Activated T-cell treated with anti-CD3 and anti-CD28 coated beads for 1 hour (primary cell): ENCODE measurements at places on chromosomes 12 and 14.
A peak's percentile ranks its signal among the peaks of the same experiment; 100 is the strongest.

- DNase-seq, result no peak
These were observed 25.3 kb downstream of the PIGH start for GRCh38 chr14:67574806-67575205.

GRCh38 chr12:1995205-1995896 lies 8.9 kb downstream of the DCP1B start:
- no peak for DNase-seq

GRCh38 chr14:75543253-75543652 lies 21.0 kb downstream of the BATF start:
- no peak for DNase-seq

- DNase-seq, result no peak
These were observed 100.0 kb downstream of the ARF6 start for GRCh38 chr14:49992901-49993339.

DNA sequence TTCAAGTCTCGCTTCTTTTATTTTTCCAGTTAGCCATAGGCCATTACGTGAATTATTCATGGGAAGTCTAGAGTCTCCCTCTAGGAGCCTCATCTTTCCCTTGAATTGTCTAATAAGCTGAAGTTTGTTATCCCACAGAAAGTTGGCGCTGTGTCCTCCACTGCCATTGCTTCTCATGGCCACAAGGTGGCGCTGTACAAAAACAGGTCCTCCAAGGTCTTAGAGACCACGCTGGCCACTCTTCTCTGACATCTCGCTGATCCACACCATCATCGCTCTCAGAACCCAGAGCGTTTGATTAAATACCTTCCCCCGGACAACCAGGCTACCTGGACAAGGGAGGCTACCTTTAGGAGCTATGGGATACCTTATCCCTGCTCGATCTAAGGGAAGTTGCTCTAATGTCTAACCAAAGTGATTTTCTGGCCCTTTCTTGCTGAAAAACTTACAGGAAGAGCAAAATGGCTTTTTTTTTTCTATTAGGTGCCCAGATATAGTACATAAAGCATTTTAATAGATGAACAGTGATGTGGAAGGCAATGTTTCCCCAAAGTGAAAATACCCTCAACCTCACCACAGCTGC lies 110.0 kb downstream of the CCDC60 start:
- peak; percentile 2 for DNase-seq

GRCh38 chr14:76672123-76672522 lies 89.1 kb upstream of the VASH1 start:
- no peak for DNase-seq

DNA sequence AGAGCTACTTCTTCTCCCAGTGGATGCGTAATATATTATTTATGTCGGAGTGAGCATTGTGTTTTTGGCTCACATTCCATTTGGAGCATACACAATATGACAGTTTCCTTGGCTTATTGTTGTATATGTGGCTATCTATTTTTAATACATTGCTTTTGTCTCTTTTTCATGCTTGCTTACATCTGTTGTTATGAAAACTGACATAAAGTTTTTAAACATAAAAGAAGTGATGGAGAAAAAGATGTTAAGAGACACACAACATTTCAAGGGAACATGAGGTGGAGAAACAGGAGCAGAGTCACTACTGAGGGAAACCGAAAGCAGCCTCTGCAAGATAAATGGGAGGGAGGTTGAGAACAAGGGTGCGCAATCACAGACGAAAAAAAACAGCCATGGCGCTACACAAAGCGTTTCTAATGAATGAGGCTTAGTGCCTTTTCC lies 228.4 kb upstream of the NPAS3 start:
- no peak for DNase-seq

DNA sequence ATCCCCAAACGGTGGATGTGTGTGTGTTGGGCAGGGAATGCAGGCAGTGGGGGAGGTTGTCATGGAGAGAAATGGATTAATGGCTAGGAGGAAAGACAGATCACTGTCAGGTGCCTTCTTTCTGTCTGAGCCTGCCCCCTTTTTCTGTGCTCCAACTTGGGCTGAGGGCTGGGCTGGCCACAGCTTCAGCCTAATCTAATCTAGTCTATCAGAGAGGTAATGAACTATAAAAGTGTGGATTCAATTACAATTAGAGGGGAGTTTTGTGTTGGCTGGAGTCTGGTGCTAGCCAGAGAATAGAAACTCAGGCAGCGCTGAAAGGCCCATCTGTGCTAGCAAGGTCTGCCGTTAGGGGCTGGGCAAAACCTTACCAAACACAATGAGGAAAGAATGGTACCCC lies 41.2 kb downstream of the NEUROD4 start:
- DNase-seq, result no peak

DNA sequence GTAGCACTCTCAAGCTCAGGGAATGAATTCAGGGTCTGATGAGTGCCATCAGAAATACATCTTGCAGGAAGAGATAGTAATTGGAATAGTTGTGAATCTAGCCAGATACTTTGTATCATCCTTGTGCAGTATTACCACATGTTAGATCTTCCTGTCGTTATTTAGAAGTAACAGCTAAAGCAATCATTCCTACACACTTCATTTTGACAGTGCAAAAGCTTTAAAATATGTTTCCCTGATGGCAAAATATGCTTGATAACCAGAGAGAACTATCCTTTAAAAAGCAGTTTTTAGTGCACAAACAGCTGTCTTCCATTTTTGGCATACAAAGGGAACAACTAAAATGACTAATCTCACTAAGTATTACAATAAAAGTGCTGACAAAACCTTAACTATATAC lies 149.5 kb upstream of the SLC38A2 start:
- DNase-seq, result no peak

DNA sequence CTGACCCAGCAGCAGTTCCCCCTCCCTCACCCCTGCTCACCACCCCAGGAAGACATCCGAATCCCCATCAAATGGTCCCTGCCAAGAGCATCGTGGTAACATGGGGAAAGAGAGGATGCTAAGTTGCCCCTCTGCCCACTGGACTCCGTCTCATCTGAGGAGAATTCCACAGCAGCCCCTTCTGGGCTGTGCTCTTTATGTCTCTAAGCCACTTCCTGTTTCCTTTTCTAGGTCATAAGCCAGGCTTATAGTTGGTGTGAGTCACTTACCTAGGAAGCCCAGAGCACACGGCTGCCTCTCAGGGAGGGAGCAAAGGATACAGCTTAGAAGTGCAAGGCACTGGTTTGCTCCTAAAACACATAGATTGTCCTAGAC lies 76.0 kb downstream of the VCPKMT start:
- no peak for DNase-seq

DNA sequence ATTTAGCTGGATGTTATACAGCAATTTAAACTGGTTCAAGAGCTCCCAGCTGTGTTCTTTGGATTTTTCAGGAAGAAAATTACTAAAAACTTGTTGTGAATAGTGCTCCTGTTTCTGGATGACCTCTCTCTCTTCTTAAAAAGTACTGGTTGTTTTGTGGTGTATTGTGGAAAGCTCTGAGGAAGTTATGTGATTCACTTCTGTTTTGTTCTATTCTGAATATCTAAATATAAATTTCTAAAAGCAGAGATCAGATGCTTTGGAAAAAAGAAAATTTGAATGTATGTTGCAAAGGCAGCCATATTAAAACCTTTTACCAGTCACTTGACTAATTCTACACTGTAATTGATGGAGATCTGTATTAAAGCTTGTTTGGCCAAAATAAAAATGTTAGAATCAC lies 3.4 kb upstream of the C3AR1 start:
- DNase-seq, result no peak

DNA sequence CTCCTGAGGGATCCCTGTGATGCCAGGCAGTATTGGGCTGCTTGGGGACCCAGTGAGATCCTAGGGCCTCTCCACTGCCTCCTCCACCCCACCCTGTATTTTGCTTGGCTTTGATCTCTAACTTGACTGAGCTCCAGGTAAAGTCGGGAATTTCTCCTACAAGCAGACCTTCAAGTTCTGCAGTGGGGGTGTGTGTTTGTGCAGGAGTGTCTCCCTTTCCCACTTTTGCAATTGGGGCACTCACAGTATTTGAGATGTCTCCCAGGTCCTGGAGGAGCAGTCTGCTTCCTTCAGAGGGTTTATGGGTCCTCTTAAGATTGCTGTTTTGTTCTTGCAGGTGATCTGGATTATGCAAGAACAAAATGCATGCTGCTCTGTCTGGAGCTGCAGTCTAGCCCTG lies 68.9 kb downstream of the ALG10B start:
- no peak for DNase-seq

DNA sequence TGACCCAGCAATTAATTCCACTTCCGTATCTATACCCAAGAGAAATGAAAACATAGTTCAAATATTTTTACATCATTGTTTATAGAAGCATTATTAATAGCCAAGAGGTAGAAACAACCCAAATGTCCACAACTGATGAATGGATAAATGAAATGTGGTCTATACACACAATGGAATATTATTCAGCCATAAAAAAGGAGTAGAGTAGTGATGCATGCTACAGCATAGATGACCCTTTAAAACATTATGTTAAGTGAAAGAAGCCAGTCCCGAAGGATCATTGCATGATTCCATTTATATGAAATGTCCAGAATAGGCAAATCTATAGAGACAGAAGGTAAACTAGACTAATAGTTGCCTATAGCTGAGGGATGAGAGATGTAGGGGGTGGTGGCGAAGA lies 29.3 kb downstream of the TGFB3 start:
- no peak for DNase-seq

DNA sequence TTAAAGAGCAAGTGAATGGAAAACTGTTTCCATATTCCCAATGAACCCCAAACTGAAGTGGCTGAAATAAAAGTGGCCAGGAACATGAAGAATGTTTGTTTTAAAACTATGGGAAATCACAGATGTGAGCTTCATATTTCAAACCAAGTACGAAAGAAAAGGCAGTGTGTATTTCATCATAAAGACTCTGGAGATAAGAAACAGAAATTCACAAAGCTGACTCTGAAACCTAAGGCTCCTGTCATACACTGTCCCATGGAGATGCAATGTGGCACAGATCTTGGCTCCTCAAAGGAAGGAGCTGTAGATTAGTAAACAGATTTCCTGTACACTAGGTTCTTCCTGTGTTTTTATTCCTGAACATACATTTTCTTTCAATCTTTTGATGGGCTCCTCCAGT lies 304.4 kb downstream of the MED13L start:
- DNase-seq, result no peak

- peak; percentile 35 for DNase-seq
These were observed 790 bp downstream of the BTG1 start for GRCh38 chr12:92144631-92145480.

DNA sequence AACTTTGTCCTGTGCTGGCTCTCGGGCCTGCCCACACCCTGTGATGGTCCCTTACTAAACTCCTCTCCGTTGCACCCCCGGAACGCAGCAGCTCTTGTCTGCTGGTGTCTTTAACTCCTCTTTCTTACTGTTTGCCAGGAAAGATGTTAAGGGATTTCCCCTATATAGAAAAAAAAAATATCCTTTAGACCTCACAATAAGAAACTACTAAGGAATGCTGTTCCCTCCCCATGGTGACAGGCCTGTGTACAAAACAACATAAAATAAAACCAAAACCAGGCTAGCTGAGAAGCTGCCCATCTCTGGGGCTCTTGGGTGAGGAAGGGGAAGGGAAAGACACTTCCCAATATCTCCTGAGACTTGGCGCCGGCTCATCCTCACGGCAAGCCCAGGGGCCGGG lies 95.4 kb downstream of the CHGA start:
- DNase-seq, result no peak

- DNase-seq, result no peak
These were observed 32.3 kb downstream of the NRDE2 start for GRCh38 chr14:90299408-90299807.

DNA sequence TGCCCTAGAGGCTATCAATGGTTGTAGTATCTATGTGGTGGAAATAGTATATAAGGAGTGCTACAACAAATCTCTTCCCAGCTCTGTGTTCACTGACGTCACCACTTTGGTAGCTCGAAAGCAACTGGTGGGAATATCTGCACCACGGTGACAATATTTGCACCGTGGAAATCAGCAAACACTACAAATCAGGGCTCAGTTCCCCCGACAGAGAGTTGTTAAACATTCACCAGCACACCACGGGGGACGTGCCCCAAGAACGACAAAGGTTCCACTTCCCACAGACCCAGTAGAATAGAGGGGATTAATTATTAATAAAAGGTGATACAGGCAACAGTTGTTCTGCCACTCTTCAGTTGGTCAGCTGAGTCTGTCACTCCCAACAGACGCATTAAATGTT lies 98.4 kb downstream of the CCDC60 start:
- no peak for DNase-seq

GRCh38 chr14:99199846-99200653 lies 71.9 kb downstream of the BCL11B start:
- no peak for DNase-seq

GRCh38 chr14:21087294-21088091 lies 11.0 kb downstream of the ZNF219 start:
- DNase-seq, result no peak

GRCh38 chr14:51544471-51544870 lies 107.2 kb upstream of the FRMD6 start:
- no peak for DNase-seq

GRCh38 chr12:20696181-20696905 lies 1.2 kb downstream of the SLCO1C1 start:
- DNase-seq, result no peak

DNA sequence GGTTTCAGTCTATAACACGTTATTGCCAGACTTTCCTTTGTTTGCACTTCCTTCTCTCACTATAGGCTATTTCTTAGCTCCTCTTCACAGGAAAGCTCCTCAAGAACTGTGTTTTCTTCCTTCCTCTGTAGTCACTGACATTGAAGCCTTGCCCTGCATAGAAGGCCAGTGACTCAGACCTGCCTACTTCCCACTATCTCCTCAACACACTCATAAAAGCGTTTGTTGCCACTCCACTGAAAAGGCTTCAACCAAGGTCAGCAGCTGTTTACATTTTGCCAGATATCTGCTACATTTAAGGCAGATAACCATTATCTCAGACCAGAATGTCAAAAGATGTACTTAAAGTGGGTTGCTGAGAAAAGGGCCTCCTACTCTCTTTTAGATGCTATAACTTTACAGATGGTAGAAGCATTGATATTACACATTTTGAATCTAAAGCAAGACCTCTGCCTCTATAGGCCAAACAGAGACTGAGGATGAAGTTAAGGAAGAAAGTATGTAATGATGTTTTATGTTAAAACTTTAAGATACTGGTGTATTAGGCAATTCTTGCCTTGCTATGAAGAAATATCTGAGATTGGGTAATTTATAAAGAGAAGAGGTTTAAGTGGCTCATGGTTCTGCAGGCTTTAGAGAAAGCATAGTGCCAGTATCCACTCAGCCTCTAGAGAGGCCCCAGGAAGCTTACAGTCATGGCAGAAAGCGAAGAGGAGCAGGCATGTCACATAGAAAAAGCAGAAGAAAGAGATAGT lies 233.3 kb upstream of the FLRT2 start:
- DNase-seq, result no peak

- DNase-seq, result no peak
These were observed 225.3 kb upstream of the ATP2B1 start for GRCh38 chr12:89933911-89934310.

DNA sequence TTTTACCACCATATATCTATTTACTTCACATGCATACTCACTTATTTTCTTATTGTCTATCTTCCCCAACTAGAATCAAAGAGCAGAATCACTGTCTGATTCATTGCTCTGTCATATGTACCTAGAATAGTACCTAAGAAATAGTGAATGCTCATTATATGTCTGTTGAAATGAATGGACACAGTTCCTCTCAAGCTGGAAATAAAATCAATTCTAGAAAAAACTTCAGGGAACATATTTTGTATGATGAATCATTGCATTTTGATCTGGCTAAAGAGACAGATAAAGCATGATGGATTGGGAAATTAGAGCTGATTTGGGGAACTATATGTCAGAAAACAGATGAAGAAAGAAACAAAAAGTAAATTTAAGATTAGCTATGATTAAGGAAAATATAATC lies 623.3 kb downstream of the C12orf50 start:
- DNase-seq, result no peak
